Activated naive CD8-positive, alpha-beta T cell treated with anti-CD3 and anti-CD28 coated beads, Interleukin-2, amount 50 U/mL, for 24 hours (primary cell): ENCODE measurements at places on chromosomes 7 and 10.

DNA sequence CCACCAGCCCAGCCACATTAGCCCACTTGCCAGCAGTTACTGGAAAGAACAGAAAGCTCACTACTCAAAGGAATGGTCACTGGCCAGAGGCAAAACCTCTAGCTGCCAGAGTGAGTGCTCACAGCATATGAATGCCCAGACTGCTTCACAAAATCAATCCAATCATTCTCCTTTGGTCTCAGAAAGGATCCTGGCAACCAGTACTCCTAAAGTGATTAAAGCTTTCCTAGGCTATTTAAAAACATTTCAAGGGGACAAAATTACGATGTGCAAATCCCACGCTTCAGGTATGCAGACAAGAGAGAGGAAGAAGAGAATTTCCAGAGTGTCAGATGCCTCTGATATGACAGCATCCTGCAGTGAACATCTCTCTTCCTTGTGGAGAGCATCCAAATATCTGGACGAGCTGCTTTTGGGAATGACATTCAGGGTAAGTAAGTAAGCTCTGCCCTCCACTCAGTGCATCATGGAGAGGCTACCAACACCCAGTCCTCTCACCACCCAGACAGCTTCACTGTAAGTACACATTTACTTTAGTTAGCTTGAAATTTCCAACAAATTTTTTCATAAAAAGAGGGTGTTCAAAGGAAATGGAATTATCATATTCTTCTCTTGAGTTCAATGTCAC lies 25.1 kb downstream of the ICA1 start:
- DNase-seq = no peak

- DNase-seq = no peak
Observed at GRCh38 chr7:106139265-106140251, 27.4 kb upstream of the SYPL1 start.

GRCh38 chr10:35564341-35564968 lies 40.7 kb upstream of the GJD4 start:
- DNase-seq = no peak

DNA sequence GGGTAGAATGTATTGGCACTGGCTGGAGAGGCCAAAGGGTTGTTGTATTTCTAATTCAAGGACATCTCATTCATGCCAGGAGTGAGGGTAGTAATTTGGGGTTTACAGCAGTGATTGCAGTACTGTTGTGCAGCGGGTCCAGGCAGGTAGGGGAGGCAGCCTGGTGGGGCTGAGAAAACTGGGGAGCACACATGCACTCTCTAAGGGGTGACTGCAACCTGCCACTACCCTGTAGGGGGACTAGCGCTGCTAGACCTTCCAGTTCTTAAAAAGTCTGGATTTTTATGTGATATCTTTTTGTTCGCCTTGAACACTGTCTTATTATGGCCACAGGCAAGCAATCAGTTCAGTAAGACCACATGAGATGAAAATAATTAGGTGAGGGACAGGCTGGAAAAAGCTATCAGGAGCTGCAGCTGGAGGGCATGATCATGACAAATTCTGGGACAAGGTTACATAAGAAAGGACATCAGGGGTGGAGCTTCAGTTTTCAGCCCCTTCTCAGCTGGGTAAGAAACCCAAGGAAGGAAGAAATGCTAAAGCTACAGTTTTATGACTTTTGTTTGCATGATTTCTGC lies 149.0 kb downstream of the ARHGAP21 start:
- no peak for DNase-seq

DNA sequence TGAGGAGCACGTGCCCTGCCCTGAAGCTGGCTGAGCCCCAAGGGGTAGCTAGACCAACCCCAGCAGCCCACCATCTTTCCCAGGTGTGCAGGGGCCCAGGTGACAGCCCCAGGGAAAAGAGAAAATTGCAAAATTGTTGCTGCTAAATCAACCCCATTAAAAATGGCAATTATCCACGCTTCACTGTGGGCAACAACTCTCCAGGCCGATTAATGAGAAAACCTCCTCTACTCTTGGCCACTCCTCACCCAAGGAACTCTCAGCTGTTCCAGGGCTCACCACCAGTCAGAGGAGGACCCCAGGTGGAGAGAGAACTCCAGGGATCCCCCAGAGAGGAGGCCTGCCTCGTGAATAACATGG lies 516.1 kb upstream of the MGMT start:
- no peak for DNase-seq
